ENCODE measurements at places on chromosomes 16 and 17.

DNA sequence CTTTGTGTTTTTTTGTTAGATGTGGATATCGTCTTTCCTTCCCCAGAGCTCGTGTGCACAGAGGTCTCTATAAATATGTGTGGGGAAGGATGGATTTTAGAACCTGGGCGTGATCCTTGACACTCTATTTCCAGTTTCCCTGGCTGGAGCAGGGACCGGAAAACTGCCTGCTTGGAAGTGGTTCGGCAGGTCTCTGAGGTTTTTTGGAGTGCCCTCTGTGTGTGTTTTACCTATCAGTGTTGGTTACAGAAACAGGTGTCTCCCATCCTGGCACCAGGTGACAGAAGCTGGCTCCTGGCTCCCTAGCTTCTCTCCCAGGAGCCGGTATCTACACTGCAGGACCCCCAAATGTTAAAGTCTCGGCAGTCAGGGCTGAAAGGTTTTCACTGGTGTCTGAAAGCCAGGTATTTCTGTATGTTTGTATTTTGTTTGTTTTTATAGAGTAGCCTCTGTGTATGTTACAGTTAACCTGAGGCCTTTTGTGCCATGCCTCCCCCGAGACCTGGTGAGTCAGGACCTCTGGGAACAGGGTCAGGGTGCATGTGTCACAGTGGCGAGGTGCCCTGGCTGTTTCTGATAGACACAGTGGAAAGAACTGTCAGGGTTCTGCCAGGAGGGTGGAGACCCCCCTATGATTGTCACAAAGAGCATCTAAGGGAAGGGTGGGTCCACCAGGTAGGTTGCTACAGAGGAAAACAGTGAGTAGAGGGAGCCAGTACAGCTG is 31.3 kb downstream of the ZC3H18 start:
- DNase-seq, result no peak

DNA sequence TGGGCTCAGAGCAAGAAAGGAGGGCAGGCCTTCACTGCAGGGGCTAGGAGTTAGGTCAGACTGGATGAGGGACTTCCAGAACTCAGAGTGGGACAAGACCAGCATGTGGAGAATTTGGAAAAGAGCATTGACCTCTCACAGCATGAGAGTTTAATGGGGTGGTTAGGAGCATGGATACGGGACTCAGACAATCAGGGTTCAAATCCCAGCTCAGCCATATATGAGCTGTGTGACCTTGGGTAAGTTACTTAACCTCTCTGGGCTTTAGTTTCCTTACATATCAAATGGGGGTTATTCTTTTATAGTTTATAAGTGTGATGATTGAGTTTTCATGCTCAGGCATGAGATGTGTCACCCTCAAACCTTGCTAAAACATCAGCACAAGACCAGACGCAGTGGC is 37.4 kb upstream of the ALKBH5 start:
- no peak for DNase-seq

DNA sequence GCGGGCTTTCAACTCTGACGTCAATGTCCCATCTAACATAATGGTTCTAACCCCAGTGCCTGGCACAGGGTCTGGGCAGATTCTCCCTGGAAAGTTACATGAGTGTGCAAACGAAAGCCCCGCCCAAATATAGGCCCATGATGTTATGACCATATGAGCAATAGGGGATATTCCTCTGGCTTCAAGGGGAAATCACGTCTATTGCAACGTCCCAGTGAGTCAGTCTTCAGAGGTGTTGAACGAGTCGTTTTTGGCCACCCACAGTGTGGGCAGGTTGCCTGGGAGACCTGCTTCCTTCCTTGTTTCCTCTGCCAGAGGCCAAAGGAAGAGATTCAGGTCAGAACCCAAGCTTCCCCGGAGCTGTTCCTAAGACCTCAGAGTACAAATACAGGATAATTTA is 30.3 kb downstream of the PIK3R5 start:
- DNase-seq, result no peak

DNA sequence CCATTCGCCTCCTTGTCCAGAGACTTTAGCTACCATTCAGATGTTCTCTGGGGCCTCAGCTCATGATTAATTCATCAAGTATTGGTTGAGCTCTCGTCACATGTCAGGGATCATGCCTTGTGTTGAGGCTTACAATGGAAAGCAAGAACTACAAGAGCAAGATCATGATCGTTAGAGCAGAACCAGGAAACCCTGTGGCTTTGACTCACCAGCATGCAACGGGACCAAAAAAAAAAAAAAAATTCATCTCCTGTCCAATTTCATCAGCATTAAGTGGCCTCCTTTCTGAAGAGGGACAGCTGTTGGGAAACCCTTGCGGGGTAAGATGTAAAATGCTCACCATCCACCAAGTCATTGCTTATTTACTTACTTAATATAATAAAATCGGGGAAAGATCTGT is 12.1 kb upstream of the USP10 start:
- DNase-seq, result no peak

GRCh38 chr17:78616946-78617345 is 39.8 kb upstream of the DNAH17 start:
- no peak for DNase-seq

DNA sequence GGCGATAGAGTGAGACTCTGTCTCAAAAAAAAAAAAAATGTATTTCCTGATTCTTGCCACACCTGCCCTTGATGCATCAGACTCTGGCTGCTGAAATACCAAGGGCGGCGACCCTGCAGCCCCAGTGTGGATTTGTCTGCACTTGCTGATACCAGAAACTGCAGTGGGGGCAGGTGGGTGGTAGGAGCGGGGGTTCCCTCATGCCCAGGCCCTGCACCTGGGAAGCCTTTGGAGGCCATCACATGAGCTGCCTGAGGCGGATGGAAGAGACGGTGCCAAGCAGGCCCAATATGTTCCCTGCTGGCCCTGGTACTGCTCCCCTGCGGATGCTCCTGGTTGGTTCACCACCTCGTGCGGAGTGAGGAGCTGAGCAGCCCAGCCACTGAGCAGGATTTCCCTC is 50.6 kb downstream of the MARF1 start:
- DNase-seq, result no peak

GRCh38 chr17:78912082-78912481 is 9.1 kb upstream of the CEP295NL start:
- no peak for DNase-seq

DNA sequence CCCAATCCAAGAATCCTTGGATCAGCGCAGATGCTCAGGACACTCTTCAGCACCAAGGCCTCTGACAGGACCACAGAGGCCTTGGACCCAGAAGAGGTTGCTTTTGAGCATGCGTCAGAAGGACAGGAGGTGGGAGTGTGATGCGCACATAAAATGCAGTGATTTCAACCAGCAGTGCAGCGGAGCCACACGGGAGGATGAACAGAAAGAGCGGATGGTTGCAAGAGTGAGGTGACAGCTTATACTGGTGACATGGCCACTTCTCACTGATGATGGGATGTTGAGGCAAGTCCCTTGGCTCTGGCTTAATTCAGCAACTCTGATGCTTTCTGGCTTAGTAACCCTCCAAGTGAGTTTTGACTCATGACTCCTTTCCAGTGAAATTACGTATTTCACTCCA is 25.2 kb upstream of the ERN1 start:
- DNase-seq, result no peak

DNA sequence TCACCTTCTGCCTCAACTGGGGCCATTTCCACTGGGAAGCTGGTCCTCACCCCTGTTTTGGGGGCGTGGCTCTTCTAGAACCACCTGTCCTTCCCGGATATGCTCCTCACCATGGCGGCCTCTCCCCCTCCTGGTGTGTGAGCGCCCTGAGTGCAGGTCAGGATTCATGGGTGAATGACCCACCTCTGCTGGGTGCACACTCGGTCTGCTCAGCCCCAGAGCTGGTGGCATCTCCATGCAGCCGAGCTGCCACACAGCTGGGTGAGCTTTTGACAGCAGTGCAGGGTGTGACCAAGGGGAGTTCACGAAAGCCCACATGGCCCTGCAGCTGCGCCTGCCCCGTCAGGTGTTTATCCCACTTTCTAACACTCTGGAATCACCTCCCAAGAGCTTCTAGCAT is 27.3 kb downstream of the GRIN2C start:
- DNase-seq, result no peak

GRCh38 chr17:77124192-77124889 is 16.4 kb upstream of the SEC14L1 start:
- no peak for DNase-seq

GRCh38 chr17:3513305-3514035 is 37.7 kb downstream of the ASPA start:
- no peak for DNase-seq

- DNase-seq, result no peak
These were observed 26.6 kb downstream of the RARA start for GRCh38 chr17:40335620-40336019.
